Dermis microvascular lymphatic vessel endothelial cell (primary cell): ENCODE measurements at places on chromosomes 4 and X. TPM values are rescaled to one million over a fixed set of nuclear protein-coding genes. Genes with fewer than 3 reads are reported as not detected.

DNA sequence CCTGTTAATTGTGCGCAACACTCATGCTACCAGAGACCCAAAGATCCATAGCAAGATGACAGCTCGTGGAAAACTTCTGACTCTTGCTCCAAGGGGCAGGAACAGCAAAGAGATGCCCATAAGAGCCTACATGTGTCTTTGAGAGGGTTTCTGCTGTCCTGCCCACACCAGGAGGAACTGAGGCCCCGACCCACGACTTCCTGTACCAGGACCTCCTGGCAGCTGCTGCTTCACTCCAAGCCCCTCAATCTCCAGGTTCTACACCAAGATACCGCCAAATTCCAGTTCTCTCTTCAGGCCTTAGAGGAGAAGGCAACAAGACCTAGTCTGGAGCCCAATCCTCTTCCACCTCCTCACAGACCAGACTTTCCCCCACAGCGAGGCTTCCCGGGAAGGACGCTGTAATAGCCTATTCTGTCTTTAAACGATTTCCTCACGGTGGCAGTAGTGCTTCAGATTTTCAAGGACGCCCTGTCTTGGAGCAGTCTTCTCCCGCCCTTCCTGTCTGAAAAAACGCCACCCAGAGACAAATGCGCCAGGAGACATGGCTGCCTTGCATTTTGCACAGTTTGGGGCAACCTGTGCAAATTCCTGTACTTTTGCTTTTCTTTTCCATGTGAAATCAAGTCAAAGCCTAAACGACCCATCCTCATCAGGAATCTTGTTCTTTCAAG is 230.2 kb upstream of the STK26 start:
- DNase-seq, result peak; percentile 95

- DNase-seq, result no peak
These were observed 192.1 kb downstream of the AFAP1 start for GRCh38 chr4:7747566-7747965.

DNA sequence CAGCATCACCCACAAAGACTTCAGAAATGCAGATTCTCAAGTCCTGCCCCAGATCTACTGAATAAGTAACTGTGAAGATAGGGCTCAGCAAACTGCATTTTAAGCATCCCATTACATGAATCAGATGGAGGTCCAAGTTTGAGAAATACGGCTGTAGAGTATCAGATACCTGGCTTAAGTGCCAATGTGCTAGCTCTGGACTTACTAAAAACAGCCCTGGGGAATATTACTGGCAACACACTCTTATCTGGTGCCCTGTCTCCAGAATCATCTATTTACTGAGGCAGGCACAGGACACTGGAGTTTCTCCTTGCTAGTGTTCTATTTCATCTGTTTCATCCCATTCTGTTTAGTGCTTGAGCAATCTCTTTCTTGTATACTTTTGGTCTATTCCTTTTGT is 105.1 kb downstream of the SPOCK3 start:
- no peak for DNase-seq

DNA sequence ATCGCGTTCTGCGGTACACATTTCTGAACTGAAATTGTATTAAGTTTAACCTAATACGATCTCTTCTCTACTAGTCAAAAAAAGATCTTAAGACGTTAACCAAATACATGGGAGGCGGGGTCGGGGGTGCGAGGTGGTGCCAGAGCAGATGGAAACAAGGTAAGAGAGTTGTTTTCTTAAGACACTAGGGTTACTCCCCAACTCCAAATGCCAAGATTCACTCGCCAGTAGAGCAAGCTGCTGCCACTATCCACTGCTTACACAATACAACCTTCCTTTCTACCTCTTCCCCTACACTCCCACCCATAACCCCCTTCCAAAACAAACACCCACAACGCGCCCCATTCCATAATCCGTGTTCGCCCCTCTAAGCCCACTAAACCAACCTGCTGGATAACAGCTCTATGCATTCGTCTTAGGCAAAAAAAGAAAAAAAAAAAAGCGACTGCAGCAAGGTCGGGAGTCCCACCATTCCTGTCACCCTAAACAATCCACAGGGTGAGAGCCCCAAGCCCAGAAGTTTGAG is 1.3 kb downstream of the LCORL start:
- peak; percentile 16 for DNase-seq

- DNase-seq, result no peak
These were observed 70.1 kb downstream of the GRIA2 start for GRCh38 chr4:157290622-157291021.

DNA sequence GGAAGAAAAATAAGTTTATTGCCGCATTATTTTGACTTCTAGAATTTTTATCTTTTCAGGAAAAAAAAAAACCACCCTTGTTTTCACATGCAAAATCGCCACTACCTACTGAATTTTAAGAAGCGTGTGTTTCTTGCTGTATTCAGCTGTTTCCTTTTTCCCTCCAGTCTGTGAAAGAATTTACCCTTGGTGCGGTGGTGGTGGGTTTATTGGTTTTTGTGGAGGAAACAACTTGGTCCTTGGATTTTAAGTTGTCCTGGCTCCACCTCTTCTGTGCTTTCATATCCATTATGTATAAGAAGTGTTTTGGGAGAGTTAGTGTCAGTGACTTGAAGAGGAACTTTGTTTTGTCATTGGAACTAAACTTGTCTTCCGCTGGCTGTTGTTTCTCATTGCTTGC is 8.1 kb downstream of the RAPGEF2 start:
- DNase-seq, result no peak

DNA sequence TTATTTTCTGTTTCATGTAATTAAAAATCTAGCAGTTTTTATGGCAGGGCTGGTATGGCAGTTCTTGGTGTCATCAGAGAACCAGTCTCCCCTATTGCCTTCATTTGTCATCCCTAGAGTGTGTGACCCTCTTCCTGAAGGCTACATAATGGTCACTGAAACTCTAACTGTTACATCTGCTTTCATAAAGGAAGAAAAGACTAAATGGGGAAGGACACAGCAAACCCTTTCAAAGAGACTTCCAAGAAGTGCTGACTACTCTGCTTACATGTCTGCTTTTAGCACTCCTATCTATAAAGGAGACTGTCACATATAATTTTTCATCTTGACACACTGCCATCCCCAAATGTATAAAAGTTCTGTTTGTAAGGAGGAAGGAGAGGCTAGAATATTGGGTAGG is 105.9 kb upstream of the DIAPH2 start:
- DNase-seq, result no peak

DNA sequence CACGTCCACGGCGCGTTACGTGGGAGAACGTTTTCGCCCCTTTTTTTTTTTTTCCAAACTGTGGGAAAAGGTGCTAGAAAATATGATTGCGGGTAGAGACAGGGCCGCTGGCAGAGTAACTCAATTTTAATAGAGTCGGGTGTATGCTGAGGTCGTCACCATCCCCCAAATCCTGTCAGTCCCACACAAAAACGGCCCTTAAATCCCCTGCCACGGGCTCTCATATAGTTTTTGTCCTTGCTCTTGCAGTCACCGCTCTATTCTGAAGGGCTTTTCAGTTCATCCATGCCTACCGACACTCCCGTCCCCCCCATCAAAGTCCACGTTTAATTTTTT is 796 bp upstream of the MED14 start:
- DNase-seq, result no peak

DNA sequence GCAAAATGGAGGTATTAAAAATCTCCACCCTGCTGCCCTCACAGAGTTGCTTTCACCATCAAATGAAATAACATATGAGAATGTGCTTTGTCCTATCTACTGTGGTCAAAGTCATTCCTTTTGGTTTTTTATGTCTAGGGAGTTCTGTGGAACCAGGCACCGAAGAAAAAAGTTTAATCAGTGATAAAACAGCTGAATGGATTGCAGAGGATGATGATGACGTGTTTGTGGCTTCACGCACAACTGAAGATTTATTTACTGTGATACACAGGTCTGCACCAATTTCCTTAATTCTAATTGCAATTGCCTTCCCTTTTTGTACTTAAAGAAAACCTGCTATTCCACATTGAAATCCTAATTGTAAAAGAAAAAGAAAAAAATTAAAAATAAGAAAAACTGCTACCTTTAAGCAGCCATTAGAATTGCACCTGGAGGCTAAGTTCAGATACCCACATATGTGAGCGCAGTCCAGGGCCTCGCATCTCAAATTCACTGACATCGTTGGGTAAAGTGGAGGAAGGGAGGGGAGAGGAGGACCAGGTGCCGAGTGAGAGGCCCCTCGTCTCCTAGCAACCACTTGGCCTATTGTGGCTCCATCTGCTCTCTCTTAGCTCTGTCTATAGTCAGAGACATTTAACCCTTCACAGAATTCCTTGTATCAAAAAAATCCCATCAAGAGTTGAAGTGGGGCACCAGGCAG is 10.5 kb upstream of the RTL5 start:
- DNase-seq, result no peak

DNA sequence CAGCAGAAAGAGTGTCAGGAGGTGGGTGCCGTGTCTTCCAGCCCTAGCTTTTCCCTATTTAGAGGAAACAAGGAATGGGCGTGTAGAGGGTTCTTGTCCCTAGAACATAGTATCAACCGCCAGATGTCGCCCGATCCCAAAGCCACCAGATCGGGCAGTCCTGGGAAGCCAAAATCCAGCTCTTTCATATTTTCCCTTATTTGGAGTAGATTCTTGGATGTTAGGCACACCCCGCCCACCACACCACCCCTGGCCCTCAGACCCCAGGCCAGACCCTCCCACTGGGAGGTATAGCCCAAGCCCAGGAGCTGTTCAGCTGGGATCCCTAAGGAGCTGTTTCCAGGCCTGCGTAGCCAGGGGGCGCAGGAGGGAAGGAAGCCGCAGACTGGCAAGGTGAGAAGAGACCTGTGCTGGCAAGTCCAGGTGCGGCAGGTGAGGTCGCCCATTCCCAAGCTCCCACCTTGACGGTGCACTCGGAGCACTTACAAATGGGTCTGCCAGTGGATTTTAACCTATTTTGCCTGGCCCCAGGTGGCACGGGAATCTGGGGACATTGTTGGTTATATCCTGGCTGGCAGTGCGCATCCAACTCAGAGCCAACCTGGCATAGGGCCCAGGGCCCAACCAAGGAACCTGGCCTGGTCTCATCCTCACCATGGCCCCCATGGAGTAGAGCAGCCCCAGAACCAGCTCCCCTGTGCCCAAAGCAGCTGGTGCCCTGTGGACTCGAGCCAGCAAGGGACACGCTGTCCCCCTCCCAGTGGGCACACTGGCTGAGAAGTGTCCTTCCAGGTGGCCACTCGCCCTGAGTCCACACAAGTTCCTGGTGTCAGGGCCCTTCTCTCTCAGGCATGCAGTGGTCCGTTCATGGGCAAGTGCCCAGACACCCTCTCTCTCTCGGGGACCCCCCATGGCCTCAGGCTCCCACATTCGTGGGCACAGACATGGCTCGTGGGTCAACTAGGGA is 811 bp downstream of the FLNA start:
- DNase-seq, result peak; percentile 33

DNA sequence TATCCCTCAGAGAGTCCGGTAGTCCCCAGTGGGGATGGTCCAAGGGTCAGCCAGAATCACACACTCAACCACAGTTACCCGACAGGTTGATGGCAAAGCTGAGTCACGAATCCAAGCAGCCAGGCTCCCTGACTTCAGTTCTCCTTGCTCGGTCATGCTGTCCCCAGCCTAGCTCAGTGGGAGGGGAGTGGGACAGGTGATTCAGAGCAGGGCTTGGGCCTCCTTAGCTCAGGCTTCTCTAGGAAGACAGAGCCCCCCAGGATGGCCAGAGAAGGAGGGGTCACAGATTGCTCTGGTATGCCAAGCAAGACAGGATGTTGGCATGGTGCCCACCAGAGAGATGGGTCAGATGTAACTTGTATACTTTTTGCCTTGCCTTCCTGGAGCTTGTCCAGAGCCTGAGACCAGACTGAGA is 66.5 kb downstream of the EFNB1 start:
- peak; percentile 5 for DNase-seq

DNA sequence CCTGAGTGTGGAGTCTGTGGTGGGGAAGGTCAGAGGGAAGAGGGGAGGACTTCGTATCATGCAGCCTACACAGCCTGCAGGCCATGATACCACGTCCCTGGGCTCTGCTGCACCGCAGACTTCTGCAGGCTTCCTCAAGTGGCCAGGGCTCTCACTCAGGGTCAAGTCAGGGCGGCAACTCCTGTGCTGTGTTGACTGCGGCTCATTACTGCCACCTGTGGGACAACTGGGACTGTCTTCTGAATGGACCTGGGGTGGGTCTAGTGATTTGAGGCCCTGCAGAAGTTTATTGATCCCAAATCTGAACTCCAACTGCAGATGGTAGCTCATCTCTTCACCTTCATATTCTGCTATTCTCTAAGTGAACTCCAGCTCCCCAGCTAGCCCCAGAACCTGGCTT is 167.1 kb downstream of the NSUN7 start:
- no peak for DNase-seq

DNA sequence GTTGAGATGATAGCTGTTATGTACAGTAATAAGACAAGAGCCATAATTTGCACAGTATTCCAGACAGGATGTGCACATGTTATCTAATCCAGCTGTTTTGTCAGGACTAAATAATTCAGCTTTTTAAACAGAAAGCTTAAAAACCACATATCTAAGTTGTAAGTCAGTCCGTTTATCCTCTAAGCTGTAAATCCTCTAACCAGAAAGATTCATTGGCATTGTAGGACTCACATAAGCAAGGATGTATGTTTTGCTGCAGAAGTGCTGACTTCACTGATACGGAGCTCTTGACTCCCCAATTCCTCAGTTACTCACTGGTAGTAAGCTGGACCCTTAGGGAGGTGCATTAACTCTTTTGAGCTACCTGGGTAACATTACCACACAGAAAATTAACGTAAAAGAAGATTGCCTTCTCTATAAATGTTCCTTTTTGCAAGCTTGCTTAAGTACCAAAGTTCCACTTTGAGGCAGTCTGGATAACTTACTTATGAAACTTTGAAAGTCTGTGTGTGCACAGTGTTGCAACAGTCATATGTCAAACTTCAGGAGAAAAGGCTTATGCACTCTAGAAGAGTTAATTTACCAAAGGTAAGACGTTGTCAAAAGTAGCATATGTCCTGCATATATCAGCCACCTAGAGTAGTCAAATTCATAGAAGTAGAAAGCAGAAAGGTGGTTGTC is 58.3 kb upstream of the MAGEB2 start:
- DNase-seq, result no peak

- no peak for DNase-seq
These were observed 417.1 kb upstream of the GALNT7 start for GRCh38 chr4:172751550-172751949.

DNA sequence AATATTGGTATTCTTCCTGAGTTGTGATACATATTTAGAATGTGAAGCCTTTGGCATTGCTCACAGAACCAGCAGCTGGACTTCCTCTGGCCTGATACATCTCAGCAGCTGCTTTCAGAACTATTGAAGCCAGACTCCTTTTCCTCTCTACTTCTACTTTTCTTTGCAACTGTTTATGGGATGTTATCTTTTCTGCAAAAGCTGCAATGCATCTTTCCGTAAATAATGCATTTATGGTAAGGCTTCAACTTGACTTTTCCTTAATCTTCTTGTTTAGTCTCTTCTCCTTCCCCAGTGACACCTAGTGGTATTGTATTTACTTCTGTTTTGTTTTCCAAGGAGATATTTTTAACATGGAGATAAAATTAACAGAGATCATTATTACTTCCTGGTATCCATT is 1548.7 kb downstream of the PCDH7 start:
- peak; percentile 1 for DNase-seq

Gene MAGED2
- 144 and 263 TPM in 2 replicates for total RNA-seq

Gene HEPH
- total RNA-seq, result 4.1 and 8.3 TPM in 2 replicates

Gene PITX2
- total RNA-seq, result under 0.01 TPM in 1 of 2 replicates, not detected in the other

Gene ZNF41
- total RNA-seq, result 10.7 and 11.4 TPM in 2 replicates

Gene CDKL5
- 3.1 and 5.1 TPM in 2 replicates for total RNA-seq

Gene ASB12
- under 0.01 TPM in 1 of 2 replicates, not detected in the other for total RNA-seq

Gene ZMAT1
- total RNA-seq, result 0.64 and 1.3 TPM in 2 replicates

Gene HTN3
- not detected in 2 replicates for total RNA-seq

Gene HAUS7
- total RNA-seq, result 11.6 and 13.9 TPM in 2 replicates

Gene KCNE5
- total RNA-seq, result 0.13 TPM in 1 of 2 replicates, not detected in the other

Gene ESX1
- total RNA-seq, result under 0.01 and 0.13 TPM in 2 replicates

Gene FOXR2
- not detected in 2 replicates for total RNA-seq

Gene EXOC1L
- not detected in 2 replicates for total RNA-seq

Gene SH3BGRL
- 21.8 and 37.8 TPM in 2 replicates for total RNA-seq

Gene CCKAR
- total RNA-seq, result not detected in 2 replicates
